HFFc6 (cell line): ENCODE measurements at places on chromosomes 7 and 10. TPM values are rescaled to one million over a fixed set of nuclear protein-coding genes. Genes with fewer than 3 reads are reported as not detected.

- DNase-seq: no peak
Measured at GRCh38 chr7:13407911-13408310, 581.6 kb downstream of the ETV1 start.

- DNase-seq: no peak
Measured at GRCh38 chr7:1388703-1389335, 70.5 kb downstream of the MICALL2 start.

DNA sequence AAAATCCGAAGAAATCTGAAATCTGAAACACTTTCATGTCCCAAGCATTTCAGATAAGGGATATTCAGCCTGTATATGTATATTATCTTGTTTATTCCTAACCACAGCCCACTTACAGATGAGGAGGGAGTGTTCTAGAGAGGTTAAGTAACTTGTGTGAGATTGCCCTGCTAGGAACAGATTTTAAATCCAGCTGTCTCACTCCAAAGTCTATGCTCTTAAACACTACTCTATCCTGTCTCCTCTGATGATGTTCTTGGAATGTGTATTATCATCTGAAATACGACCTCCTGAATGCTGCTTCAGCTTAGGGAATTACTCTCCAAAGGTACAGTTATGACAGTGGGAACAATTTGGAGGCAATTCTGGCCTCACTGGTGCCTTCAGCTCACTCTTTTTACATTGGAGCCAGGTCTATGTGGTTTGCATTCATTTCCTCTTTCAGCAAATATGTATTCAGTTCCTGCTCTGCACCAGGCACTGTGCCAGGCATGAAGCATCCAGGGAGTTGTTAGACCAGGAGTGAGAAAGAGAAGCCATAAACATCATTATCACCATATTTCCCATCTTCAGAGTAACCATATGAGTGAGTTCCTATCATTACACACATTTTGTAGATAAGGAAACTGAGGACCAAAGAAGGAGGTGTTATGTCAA lies 70.2 kb downstream of the NOC3L start:
- DNase-seq: peak; percentile 13

GRCh38 chr10:107139237-107139636 lies 25.3 kb downstream of the SORCS1 start:
- no peak for DNase-seq

- DNase-seq: no peak
Measured at GRCh38 chr7:55187701-55188491, 169.1 kb downstream of the EGFR start.

DNA sequence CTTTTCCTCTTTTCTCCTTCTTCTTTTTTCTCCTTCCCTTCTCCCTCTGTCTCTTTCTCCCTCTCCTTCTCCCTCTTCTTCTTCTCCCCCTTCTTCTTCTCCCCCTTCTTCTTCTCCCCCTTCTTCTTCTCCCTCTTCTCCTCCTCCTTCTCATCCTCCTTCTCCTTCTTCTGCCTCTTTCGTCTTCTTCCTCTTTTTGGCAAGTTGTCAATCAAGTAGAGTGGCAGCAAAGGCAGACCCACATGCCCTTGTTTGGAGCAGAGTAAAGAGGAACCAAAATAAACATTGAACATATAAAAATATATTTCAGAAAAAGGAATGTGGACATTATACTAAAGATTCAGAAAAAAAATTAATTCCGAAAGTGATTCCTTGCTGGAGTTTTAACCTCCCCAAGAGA lies 59.6 kb upstream of the ZNF33B start:
- DNase-seq: no peak

- peak; percentile 54 for DNase-seq
Measured at GRCh38 chr7:108004220-108005142, 1.5 kb upstream of the LAMB1 start.

DNA sequence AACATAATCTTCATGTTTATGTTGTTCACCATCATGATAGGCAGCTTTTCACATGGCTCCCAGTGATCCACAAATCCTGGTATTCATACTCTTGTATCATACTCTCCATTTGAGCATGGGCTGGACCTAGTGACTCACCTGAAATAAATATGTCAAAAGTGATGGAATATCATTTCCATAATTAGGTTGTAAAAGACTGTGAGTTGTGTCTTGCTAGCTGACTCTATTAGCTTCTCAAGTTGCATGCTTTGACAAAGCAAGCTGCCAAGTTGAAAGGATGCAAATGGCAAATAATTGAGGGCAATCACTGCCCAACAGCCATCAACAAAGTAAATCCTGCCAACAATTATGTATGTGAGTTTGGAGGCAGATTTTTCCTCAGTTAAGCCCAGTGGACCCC lies 300.4 kb downstream of the AHR start:
- DNase-seq: peak; percentile 22

DNA sequence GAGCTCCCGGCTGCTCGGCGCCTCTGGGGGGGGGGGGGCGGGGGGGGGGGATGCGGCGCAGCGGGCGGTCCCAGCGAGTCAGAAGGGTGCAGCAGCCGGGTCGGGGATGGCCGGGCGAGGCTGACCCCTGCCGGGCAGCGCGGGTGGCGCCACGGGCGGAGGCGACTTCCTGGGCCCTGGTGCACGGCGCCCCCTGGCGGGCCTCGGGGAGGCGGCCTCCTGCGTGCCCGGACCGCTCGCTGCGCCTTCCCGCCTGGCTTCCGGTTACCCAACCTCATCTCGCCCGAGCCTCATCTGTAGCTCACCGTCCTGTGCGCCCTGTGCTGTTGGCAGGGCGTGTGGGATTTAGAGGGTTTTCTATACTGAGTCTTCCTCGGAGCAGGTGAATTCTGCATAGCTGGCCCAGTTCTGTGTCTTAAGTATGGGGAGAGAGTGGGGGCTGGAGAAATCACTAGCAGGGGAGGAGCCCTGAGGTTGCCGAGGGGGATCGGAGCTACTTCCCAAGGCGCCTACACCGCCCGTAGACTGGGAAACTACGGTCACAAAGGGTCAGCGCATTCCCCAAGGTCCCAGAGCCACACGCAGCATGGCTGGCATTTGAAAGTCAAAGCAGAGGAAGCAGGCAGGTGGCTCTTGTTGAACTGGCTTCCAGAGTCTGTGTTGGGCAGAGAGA lies 28.3 kb upstream of the WDFY4 start:
- DNase-seq: peak; percentile 83

- DNase-seq: no peak
Measured at GRCh38 chr7:116548506-116548905, 23.7 kb downstream of the CAV1 start.

DNA sequence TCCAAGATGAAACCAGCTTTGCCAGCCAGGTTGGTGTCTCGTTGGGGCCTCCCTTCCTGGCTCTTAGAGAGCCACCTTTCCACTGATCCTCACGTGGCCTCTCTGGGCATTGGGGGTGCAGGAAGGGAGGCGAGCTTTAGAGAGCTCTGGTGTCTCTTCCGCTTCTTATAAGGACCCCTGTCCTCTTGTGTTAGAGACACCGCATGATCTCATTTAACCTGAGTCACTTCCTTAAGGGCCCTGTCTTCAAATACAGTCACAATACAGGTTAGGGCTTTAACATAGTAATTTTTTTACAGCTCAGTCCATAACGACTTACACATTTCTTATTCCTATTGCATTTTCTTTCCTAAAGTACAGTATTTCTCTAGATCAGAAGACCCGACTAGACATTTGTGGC lies 535.8 kb downstream of the SDK1 start:
- DNase-seq: no peak

GRCh38 chr7:128757203-128757602 lies 18.0 kb downstream of the CALU start:
- peak; percentile 52 for DNase-seq

DNA sequence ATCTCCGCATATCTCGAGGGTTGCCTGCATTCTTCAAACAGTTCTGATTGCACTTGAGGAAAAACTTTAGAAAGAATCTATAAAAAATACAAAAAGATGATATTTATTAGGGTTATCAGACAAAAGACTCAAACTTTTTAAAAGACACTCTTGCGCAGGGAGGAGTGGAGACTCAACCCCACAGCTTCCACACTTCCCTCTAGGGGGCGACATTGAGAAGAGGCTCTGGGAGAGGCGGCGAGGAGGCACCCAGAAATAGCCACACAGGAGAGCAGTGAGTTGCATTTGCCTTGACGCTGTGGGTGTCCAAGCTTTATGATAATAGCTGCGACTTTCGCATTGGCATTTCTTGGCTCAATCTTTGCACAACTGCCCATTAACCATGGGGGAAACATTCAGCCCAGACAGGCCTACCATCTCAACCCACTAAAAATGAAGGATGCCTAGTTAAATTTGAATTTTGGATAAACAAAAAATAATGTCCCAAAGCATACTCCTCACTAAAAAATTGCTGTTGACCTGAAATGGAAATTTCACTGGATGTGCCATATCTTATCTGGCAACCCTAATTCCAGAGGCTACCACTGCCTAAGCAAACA lies 86.2 kb downstream of the EBF3 start:
- no peak for DNase-seq

- DNase-seq: peak; percentile 81
Measured at GRCh38 chr7:117157241-117158209, 165.3 kb downstream of the WNT2 start.

GRCh38 chr10:99529591-99530107 lies 3.1 kb upstream of the NKX2-3 start:
- DNase-seq: no peak

BTBD16 gene
- not detected in 3 replicates for total RNA-seq

MBL2 gene
- total RNA-seq: not detected in 3 replicates

OR9A2 gene
- total RNA-seq: not detected in 3 replicates

SLC16A9 gene
- not detected in 3 replicates for total RNA-seq

TAS2R4 gene
- total RNA-seq: 0.19 TPM in 1 of 3 replicates, not detected in the others

BNIP3 gene
- 72.8 to 104 TPM (median 95.9 TPM) in 3 replicates for total RNA-seq

ZNF804B gene
- not detected in 3 replicates for total RNA-seq

TFEC gene
- total RNA-seq: 0.10 TPM in 1 of 3 replicates, not detected in the others

SSC4D gene
- total RNA-seq: 0.33 to 0.77 TPM (median 0.75 TPM) in 3 replicates
